ENCODE measurements at places on chromosomes 16 and 17.

- DNase-seq: no peak
Observed at GRCh38 chr16:82782715-82783251, 156.0 kb downstream of the CDH13 start.

DNA sequence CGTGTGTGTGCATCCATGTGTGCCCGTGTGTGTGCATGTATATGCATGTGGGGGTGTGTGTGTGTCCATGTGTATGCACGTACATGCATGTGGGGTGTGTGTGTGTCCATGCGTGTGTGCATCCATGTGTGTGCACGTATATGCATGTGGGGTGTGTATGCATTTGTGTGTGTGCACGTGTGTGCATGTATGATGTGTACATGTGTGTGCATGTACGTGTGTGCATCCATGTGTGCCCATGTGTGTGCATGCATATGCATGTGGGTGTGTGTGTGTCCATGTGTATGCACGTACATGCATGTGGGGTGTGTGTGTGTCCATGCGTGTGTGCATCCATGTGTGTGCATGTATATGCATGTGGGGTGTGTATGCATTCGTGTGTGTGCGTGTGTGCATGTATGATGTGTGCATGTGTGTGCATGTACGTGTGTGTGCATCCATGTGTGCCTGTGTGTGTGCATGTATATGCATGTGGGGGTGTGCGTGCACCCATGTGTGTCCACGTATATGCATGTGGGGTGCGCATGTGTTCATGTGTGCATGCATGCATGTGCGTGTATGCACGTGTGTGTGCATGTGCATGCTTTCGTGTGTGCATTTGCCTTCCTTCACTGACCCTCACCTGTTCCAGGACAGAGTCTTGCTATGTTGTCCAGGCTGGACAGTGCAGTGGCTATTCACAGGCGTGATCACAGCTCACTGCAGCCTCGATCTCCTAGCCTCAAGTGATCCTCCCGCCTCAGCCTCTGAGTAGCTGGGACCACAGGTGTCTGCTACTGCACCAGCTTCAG is 129.6 kb upstream of the TNRC6C start:
- DNase-seq: no peak

GRCh38 chr16:1276580-1276878 is 20.7 kb downstream of the TPSD1 start:
- no peak for DNase-seq

DNA sequence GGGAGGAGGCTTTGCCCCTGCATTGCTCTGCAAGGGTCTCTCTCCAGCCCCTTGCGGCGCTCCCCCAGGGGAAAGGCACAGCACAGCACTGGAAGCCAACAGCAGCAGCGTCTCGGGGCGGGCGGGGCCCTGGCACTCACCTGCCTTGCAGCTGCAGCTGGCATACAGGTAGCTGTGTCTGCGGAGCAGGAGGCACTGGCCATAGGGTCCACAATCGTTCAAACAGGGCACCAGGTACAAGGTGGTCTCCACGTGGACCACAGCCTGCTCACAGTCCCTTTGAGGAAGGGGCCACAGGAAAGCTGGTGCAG is 4.2 kb upstream of the MRPL28 start:
- no peak for DNase-seq

DNA sequence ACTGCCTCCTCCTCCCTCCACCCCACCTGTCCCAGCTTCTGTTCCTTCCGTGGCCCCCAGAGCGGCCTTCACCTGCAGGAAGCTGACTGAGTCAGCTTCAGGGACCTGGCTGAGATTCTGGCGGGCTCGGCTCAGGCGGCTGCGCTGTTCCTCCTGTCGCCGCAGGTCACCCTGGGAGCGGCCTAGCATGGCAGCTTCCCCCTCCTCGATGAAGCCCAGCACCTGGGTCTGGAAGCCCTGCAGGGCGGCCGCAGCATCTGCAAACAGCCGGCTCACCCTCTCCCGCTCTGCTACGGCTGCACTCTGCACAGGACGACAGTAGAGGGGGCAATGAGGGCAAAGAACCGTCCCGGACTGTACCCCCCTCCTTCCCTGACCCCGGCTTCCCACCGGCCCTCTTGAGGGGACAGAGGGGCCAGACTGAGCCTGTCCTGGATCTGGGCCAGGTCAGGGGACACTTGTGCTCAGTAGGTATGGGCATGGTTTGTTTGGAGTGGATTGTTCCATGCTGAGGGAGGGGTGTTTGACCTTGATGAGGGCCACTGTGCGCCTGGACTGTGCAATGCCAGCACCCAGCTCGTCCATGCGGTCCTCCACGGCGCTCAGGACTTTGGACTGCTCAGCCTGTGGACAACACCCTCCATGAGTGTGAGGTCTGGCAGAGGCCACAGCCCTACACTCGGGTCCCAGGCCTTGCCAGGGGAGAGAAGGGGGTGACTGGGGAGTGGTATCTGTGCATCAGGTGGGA is 2.0 kb downstream of the TRIM47 start:
- peak; percentile 81 for DNase-seq

GRCh38 chr17:72385475-72385874 is 264.7 kb downstream of the SOX9 start:
- DNase-seq: no peak

- no peak for DNase-seq
Observed at GRCh38 chr16:25031132-25031440, 15.9 kb upstream of the ARHGAP17 start.

DNA sequence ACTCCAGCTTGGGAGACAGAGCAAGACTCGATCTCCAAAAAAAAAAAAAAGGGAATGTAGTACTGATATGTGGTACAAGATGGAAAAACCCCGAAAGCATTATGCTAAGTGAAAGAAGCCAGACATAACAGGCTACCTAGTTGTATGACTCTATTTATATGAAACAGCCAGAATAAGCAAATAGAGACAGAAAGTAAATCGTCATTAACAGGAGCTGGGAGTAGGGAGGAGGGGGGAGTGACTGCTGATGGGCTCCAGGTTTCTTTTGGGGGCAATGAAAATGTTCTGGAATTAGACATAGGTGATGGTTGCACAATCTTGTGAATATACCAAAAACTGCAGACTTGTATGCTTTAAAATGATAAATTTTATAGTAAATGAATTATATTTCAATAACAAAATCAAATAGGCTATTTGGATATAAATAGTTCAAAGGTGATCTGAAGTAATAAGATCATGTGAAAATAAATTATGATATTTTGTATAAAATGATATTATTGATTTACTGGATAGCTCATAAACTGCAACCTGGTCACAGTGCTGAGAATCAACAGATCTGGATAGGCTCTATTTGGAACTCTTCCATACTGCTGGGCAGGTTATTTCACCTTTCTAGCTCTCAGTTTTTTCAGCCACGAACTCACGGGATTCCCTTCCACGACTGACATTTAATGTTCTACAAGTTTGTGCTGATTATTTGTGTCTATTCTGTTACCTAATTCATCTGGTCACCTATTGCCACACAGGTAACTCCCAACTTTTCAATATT is 27.1 kb downstream of the ZNF652 start:
- no peak for DNase-seq

GRCh38 chr17:56217921-56218320 is 64.6 kb downstream of the ANKFN1 start:
- no peak for DNase-seq

DNA sequence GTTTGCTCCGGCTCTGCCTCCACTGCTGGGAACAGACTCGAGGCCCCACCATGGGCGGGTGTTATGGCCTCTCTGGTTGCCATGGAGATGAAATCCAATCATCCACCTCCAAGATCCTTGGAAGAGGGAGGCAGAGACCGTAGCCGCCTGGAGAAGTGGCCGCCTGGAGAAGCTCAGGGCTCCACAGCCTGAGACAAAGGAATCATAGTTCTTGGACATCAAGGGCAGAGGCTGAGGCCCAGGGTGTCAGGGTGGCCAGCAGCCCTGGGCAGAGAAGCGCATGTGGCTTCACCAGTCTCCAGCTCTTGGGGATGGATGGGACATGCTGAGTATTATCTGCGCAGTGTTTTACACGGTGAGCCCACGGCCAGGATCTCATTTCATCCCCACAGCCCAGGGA is 36.2 kb downstream of the ABR start:
- no peak for DNase-seq

DNA sequence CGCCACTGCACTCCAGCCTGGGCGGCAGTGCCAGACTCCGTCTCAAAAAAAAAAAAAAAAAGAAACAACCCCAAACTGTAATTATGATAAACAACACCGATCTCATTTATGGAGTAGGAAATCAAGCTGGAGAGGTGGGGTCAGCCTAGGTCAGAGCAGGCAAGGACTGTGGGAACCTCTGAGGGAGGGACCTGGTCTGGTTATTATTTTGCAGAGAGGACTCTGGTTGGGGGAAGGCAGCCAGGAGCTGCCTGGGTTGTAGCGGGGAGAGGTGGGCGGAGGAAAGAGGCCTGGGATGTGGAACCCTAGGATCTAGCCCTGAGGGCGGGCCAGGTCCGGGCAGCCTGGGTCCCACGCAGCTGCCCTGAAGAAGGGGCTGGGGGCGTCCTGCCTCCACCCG is 10.9 kb upstream of the HS3ST6 start:
- no peak for DNase-seq

DNA sequence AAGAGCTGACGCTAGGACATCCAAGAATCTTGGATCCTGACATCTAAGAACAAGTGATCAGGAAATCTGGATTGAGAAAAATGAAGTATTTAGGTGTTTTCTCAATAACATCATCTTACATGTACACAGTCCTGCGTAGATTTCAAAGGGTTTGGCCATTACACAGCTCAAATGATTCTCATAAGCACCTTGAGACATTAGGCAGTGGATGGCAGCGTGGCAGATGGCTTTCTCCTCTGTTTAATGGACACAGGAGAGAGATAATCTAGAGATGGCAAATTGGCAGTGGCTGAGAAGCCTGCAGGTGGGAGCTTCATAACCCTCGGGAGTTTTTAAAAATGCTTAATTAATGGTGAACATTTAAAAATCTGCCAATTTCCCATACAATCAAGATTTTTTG is 137.5 kb downstream of the ZFHX3 start:
- no peak for DNase-seq

GRCh38 chr17:38981636-38982035 is 14.4 kb upstream of the FBXO47 start:
- no peak for DNase-seq

DNA sequence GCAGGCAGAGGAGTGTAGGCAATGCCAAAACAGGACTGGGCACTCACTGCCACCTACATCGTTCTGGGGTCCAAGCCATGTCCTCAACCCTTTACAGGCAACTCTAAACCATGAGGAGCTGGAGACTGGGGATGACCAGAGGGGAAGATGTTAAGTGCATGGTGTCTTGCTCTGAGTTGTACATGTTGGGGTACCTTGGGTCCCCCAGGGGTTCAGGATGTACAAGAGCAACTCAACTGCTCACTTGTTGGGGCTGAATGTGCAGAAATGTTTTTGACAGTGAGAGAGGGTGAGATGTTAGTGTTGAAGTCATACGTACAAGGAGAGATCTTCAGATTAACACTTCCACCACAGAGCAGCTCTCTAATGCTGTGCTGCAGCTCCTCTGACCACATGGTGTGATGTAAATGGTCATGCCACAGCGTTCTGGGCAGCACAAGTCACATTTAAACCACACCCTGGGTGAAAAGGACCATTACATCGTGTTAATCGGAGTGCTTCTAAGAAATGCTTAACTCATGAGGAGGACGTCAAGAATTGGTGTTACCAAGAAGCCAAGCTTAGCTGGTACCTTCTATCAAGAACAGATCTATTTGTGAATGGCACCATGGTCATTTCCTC is 2.4 kb downstream of the CCL18 start:
- peak; percentile 67 for DNase-seq

- no peak for DNase-seq
Observed at GRCh38 chr17:40176754-40177110, 538 bp upstream of the RAPGEFL1 start.

DNA sequence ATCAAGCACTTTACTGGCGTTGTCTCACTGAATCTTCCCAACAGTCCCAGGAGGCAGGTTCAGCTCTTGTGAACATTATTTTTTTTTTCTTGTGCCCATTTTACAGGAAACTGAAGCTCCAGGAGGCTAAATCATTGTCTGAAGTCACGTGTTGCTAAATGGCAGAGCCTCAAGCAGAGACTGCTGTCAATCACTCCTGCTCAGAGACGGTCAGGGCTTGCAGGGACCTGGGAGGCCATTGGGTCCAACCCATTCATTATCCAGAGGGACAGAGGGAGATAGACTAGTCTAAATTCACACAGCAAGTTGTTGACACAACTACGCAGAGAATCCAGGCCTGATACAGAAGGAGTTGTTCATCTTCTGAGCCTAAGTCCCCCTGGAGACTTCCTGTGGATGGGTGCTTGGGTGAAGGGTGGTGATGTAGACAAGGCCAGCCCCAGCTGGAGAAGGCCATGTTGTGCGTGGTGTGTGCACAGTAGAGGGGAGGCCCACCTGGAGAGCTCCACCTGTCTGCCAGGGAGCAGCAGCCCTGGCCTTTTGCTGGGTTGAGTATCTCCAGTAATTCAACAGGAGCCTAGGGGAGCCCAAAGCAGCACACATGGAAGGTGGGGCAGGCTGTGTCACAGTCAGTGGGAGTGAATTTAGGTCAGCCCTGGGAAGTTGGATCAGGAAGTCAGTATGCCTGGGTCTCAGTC is 24.3 kb upstream of the C1QL1 start:
- DNase-seq: no peak

- no peak for DNase-seq
Observed at GRCh38 chr17:16447676-16448075, 32.3 kb downstream of the TRPV2 start.

GRCh38 chr17:65783845-65784334 is 222.4 kb upstream of the AXIN2 start:
- DNase-seq: no peak

All from natural killer cell (primary cell).